ENCODE measurements at places on chromosomes 3 and 15.
A peak's percentile ranks its signal among the peaks of the same experiment; 100 is the strongest.

- peak; percentile 54 for DNase-seq
Measured at GRCh38 chr15:68578175-68578979, 416 bp upstream of the CORO2B start.

- no peak for DNase-seq
Measured at GRCh38 chr3:99648516-99648915, 10.1 kb downstream of the COL8A1 start.

DNA sequence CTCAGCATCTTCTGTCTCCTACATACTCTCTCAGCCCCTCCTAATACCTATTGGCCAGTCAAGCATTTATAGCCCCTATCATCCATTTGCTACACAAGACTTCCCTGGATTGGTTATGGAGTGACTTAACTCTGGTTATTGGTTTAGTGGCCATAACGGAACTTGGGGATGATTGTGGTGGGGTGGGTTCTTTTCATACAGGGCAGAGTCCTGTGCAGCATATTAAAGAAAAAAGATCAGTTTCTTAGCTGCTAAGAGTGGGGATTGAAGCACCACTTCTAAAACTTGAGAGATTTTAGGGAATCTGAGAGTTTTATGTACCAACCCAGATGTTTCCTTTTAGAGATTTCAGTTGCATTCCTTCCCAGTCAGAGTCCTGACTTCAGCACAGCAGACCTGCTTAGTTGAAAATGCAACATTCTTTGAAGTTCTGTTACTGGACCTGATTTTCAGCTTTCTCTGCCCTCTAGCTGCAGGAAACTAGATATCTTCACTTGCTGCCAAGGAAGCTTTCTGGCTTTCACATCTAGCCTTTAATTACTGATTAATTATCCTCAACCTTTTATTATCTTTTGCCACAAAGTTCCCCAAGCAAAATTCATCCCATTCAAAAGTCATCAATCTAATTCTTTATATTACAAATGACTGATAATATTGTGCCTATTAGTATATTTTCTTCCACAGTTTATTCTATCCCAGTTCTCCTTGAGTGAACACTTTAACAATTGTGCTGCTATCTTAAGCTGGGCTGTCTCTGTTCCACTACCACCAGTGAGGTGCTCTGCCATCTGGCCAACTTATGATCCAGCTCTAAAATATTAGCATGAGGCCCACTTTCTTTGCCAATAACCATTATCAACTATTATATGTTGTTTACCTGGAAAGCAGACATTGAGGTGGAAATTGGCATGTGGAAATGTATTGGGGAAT lies 906.0 kb upstream of the ALCAM start:
- DNase-seq, result no peak

- DNase-seq, result no peak
Measured at GRCh38 chr15:62603742-62604141, 438.7 kb upstream of the C2CD4B start.

DNA sequence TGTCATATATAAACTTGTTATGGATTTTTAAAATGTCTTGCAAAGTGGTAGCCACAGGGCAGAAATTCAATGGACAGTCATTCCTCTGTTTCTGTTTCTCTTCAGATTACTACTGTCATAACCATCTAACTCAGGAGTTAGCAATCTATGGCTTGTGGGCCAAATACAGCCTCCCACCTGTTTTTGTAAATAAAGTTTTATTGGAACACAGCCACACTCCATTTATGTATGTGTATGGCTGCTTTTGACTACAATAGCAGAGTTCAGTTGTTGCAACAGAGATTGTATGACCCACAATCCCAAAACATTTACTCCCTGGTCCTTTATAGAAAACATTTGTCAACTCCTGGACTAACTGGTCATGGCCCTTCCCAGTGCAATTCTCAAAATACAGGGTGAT lies 20.0 kb downstream of the SLC27A2 start:
- DNase-seq, result no peak

- DNase-seq, result no peak
Measured at GRCh38 chr3:196388956-196389355, 43.3 kb downstream of the UBXN7 start.

DNA sequence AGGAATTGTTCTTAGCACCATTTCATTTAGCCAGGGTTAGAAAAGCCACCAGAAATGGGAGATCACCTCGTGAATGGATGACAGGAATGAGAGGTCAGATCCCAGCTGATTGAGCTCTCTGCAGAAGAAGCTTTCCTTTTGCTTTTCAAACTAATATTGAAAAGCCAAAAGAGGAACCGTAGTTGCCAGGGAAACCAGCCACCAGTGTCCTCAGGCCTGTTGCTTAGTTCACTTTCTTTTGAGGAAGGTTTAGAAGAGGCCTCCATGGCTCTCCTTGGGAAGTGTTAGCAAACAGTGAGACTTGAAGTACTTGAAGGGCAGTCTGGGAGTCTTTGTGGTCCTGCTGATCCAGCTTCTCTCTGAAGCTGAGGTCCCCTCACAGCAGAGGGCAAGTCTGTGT lies 7.4 kb upstream of the CCK start:
- no peak for DNase-seq

- no peak for DNase-seq
Measured at GRCh38 chr15:39127925-39128617, 452.8 kb upstream of the THBS1 start.

GRCh38 chr15:70762469-70763119 lies 764 bp downstream of the UACA start:
- DNase-seq, result no peak

DNA sequence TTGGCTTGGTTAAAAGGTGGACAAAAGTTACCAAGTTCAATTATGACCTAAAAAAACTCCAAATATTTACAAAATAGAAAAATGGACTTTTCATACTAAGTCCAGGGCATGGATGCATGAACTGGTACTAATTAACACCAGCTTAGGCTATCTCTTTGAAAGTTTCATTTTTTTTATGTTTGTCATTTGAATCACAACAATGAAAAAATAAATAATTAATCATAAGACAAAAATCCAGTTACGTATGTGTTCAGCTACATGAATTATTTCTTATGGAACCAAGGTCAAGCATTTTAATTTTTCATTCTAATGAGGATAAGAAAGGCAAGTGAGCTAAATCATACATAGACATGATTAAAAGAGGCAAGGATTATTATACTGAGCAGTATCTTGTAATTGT lies 23.7 kb upstream of the STRIT1 start:
- no peak for DNase-seq

DNA sequence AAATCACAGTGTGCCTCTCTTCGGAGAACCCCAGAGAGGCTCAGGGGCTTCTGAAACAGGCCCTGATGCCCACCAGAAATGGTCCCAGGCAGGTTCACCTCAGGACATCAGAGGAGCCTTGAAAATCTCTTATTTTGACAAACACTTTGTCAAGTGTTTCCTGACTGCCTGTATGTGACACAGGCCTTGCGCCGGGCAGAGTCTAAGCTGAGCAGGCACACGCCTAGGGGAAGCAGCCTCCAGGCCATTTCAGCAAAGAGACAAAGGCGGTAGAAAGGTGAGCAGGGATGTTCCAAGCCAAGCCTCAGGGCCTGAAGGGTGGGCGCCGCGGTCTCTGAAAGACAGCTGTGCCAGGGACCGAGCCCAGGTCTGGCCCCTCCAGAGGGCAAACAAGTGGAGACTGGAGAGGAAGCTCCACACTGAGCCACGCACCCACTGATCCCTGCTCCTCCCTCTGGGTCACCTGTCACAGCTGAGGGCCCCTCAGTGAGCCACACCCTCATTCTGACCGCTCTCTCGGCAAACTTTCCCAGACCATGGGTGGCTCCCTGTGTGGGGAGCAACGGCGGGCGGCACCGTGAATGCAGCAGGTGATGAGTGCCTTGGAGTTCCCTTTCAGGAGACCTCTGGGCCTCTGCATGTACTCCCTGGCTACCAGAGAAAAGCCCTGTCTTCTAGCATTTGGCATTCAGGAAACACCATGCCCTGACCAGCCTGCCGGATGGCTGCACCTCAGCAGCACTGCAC lies 136.1 kb downstream of the ADAMTS17 start:
- no peak for DNase-seq

- no peak for DNase-seq
Measured at GRCh38 chr15:70095408-70096214, 2.1 kb downstream of the TLE3 start.

- no peak for DNase-seq
Measured at GRCh38 chr15:87639305-87640011, 617.1 kb downstream of the NTRK3 start.

DNA sequence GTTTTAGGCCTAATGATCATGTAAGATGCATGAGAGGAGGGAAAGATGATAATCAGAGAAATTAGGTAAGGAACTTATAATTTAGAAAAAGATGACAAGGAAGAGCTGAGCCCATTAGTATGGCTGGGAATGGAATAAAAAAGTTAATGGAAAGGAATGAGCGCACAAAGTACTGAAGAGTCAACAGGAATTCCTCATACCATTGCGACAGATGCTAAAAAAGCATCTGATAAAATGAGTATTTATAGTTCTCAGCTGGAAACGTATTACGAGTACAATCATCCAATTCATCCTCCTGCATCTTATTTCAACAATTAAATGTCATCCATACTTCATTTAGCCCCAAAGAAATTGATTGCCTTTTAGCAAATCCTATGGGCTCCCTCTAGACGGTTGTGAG lies 58.9 kb downstream of the TMCC1 start:
- no peak for DNase-seq

DNA sequence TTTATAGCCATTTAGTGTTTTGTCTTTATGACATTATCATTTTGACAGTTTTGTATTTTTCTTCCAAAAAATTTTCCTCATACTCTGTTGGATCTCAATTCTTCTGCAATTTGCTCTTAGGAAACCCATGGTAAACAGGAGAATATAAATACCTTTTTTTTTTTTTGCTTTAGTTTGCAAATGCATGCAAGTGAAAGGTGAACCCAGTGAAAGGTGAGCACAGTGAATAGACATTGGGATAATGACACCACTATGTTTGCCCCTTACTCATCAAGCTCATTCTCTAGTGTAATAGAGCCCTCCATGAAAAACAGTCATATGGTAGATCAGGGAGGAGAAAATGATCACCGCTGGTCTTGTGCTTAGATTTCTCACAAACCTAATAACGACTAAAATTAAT lies 59.0 kb upstream of the TRPC1 start:
- DNase-seq, result no peak

GRCh38 chr15:88190232-88190631 lies 66.3 kb downstream of the NTRK3 start:
- DNase-seq, result no peak

DNA sequence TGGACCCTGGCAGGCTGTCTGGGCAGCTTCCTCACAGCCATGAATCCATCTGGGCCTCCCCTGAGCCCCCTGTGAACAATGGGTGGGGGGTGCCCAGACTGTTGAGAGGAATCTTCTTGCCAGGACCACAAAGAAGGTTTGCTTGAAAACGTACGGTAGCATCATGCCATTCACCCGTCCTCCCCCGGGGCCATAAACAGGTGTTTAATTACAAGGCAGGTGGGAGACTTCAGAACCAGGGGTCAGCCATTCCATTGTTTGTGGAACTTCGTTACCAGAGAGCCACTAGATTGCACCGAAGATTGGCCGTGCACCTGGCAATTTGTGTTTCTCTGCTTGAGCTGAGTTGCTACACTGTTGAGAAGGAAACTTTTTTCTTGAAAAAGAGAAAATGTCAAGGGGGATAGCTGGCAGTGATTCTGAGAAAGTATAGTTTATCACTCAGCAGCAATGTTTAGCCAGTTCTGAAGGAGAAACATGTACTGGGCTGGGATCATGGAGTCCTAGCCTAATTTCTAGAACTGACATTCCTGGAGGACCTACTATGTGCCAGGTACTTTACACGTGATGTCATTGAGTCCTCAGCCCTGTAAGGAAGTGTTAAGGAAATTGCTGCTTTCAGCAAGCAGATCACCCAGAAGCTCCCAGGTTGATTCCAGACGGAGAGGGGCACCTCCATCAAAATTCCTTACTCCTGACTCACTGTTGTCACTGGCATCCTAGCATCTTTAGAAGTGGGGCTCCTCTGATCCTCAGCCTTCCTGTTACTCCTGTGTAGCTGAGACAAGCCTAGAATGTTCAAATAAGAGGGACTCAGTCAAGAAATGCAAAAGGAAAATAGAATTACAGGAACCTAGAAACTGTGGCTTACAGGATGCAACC lies 103.8 kb upstream of the UBE2E1 start:
- no peak for DNase-seq

GRCh38 chr3:71050538-71051258 lies 532.8 kb downstream of the FOXP1 start:
- no peak for DNase-seq

DNA sequence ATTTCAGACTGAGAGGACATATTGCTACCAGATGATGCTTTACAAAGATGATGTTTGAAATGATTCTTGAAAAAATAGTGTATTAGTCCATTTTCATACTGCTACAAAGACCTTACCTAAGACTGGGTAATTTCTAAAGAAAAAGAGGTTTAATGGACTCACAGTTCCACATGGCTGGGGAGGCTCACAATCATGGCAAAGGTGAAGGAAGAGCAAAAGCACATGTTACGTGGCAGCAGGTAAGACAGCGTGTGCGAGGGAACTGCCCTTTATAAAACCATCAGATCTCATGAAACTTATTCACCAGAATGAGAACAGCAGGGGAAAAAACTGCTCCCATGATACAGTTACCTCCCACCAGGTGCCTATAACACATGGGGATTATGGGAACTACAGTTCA lies 658.4 kb upstream of the CFAP20DC start:
- DNase-seq, result no peak

GRCh38 chr3:13660042-13660874 lies 111.3 kb downstream of the FBLN2 start:
- no peak for DNase-seq

GRCh38 chr3:155497930-155498647 lies 204.6 kb upstream of the STRIT1 start:
- no peak for DNase-seq

- no peak for DNase-seq
Measured at GRCh38 chr3:125143982-125144652, 68.4 kb downstream of the SLC12A8 start.

GRCh38 chr15:88061452-88061851 lies 195.1 kb downstream of the NTRK3 start:
- no peak for DNase-seq

DNA sequence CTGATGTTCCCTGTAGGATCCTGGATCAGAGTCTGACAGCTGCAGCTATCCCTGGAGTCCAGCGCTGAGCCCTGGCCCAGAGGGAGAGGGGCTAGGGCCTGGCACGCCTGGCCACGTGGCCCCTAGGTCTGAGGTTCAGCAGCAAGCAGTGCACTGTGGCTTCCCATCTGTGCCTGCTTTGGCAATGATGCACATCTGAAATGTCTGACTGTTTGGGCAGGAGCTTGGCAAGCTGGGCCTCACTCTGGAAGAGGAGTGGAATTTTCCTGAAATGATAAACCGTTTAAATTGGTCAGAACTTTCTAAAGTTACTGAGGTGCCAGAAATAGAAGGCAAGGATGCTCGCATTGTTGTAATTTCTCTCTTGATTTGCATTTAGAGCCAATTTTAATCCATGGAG lies 48.8 kb upstream of the MRPS22 start:
- no peak for DNase-seq

- no peak for DNase-seq
Measured at GRCh38 chr3:117080872-117081271, 371.3 kb downstream of the TUSC7 start.

Data from NCI-H510A (cell line).